ENCODE measurements at places on chromosomes 1 and 21.

GRCh38 chr1:194477908-194478307, 1291.5 kb upstream of the B3GALT2 start:
- no peak for DNase-seq

DNA sequence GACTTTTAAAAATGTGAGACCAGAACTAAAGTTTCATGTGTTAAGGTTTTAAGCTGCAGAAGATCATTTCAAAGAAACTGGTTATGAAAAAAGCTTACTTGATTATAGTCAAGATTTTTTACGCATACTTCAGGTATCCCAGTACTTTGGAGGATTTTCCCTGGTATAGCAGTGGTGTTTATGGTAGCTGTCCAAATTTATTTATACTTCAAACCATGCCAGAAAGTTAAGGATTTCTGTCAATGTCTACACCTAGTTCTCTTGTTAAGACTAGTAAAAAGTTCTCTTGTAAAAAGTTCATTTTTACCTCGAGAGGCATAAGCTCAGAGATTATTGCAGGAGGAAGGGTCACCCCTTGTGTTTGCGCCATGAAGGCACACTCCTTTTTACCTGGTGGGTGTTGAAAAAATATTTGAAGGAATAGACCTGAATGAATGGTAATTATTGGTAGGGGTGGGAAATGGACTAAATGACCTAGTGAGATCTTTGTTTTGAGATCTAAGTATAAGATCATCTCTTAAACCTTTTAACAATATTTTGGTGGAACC, 2.8 kb downstream of the DYRK1A start:
- DNase-seq = no peak

- no peak for DNase-seq
These were observed 558 bp upstream of the KIF21B start for GRCh38 chr1:201023920-201024624.

GRCh38 chr1:167137332-167137781, 43.5 kb downstream of the STYXL2 start:
- DNase-seq = no peak

DNA sequence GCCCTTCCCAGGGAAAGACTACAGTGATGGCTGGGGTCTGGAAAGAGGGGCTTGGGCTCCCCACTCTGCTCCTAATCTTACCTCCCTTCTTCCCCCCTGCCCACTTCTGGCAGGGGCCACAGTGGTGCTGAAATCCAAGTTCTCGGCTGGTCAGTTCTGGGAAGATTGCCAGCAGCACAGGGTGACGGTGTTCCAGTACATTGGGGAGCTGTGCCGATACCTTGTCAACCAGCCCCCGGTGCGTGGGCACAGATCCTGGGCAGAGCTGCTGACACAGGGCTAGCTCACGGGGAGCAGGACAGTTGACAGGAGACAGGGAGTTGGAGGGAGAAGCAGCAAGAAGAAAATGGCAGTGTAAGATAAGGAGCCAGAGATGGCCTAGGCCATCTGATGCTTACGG, 2.4 kb downstream of the SLC27A3 start:
- no peak for DNase-seq

DNA sequence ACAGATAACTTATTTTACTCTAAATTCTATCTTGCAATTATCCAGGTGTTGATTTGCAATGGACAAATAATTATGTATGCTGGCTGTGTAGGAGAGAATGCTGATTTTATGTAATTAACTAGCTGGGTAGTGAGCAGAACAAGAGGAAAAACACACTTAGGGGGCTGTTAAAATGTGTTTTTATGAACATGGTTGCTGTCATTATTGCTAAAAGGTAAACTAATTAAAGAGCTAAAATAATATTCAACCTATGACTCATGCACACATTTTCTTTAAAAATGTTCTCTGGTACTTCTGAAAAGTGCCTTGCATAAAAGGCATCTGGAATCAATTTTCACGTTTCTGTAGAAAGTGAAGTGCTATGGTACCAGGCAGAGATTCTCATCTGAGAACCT, 192.8 kb upstream of the C8B start:
- no peak for DNase-seq

DNA sequence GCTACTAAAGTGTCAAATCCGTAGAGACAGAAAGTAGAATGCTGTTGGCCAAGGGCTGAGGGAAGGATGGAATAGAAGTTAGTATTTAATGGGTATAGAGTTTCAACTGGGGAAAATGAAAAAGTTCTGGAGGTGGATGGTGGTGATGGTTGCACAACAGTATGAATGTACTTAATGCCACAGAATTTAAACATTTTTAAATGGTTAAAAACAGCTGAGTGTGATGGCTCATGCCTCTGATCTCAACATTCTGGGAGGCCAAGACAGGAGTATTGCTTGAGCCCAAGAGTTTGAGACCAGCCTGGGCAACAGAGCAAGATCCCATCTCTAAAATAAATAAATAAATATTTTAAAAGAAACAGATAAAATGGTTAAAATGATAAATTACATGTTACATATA, 44.5 kb downstream of the PIK3R3 start:
- DNase-seq = no peak

GRCh38 chr21:43719748-43720538, 1.0 kb downstream of the PDXK start:
- no peak for DNase-seq

DNA sequence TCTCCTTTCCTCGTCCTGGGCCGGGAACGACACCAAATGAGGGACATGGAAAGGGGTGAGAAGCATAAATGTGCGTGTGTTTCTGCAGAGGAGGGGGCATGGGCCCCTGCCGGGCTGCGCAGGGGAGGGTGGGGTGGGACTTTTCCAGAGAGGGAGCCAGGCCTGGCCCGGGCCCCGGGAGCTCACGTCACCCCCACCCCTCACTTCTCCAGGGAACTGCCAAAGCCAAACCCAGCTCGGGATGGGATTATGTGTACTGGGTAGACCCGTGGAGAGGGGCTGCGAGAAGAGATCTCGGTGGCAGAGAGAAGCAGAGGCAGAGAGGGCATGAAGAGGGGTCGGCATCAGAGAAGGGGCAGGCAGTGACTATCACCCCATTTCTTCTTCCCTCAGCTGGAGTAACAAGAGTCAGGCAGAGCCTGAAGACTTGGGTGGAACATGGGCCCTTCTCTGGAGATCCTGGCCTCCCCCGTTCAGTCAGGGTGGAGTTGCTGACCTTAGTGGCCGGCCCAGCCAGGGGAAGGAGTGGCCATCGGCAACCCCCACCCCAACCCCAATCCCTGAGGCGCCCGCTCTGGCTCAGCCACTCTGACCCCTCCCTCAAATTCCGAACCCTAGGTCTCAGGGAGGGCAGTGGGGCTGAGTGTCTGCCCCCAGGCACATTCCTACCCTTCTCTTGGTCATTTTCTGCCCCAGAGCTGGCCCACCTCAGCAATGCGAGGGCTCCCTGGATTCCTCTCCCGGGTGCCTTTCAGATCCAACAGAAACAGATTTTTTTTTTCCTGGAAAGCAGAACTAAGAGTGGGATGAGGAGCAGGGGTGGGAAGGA, 1.2 kb downstream of the ADAMTSL4 start:
- DNase-seq = no peak

DNA sequence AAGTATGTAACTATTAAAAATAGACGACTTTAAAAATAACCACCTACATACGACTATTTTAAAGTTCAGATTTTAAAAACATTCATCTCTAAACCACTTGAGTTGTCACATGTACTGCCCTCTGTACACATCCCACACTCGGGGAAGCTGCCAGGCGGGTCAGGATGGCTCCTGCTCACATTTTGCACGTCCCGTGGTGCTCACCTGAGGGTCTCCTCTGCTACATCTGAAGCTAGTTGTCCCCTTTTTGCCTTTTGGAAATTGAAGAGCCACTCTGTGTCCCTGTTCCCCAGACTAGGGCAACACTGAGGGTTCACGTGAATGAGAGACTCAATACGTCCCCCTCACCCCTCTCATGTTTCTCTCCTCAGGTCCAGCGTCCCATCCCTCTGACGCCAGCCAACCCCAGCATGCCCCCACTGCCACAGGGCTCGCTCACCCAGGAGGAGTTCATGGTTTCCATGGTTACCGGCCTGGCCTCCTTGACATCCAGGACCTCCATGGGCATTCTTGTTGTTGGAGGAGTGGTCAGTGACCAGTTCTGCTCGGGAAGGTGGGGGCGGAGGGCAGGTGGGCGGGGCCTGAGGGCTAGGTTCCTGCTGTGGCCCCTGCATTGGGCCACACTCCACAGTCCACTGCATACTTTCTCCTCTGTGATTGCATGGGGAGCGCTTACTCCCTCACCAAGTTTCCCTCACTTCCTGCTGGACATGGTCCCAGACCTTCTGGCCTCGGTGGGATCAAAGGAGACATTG, 13.0 kb upstream of the MIIP start:
- DNase-seq = no peak

DNA sequence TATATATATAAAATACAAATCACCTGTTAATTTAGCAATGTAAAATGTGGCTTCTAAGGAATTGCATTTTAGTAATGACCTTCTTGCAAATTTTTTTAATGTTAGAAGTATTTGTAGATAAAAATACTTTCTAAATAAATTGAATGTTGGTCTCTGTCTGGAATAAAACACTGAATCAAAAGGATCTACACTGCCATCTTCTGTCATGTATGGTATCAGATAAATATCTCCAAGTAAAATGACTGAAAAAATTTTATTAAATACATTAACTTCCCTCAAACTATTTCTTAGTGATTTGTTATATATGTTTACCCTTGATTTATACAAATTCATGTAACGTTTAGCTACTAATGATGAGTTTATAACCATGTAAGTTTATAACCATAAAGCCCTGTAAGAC, 2029.3 kb downstream of the MRPL39 start:
- no peak for DNase-seq

GRCh38 chr1:30452925-30453324, 270.5 kb downstream of the MATN1 start:
- no peak for DNase-seq

DNA sequence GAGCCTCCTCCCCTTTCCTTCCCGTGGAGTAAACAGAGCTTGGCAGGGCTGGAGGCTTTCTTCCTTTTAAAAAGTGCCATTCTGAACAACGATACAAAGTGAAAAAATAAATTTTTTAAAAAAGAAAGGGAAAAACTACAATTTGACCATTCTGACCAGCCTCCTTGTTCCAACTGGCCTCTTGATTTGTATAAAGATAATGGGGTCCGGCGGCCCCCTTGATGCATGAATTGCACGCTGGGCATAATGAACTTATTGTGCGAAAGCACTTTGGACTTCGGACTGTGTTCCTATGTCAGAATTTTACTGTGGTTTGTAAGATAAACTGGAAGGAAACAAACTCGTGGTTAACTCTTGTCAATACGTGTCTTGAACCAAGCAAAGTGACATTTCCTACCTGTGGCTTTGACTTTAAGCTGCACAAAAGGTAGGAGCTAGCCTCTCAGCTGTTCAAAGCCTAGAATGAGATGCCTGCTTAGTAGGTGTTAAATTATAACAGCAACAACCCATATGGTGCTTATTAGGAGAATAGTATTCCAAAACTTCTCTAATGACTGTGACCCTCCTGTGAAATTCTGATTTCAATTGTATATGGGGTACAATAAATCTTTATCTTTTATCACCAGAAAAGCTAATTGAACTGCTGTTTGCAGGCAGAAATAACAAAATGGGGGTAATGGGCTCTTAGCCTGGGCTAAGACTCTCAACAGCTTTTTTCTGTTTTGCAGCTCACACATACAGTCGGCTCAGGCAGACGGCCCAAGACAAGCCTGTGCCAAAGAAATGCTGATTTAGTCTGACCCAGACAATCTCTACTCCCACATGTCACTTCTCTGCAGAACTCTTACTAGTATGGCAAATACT, 9.3 kb downstream of the IRF2BP2 start:
- no peak for DNase-seq

GRCh38 chr1:15381805-15382204, 27.9 kb upstream of the EFHD2 start:
- DNase-seq = no peak

GRCh38 chr21:34805157-34805556, 136.4 kb downstream of the CLIC6 start:
- no peak for DNase-seq

DNA sequence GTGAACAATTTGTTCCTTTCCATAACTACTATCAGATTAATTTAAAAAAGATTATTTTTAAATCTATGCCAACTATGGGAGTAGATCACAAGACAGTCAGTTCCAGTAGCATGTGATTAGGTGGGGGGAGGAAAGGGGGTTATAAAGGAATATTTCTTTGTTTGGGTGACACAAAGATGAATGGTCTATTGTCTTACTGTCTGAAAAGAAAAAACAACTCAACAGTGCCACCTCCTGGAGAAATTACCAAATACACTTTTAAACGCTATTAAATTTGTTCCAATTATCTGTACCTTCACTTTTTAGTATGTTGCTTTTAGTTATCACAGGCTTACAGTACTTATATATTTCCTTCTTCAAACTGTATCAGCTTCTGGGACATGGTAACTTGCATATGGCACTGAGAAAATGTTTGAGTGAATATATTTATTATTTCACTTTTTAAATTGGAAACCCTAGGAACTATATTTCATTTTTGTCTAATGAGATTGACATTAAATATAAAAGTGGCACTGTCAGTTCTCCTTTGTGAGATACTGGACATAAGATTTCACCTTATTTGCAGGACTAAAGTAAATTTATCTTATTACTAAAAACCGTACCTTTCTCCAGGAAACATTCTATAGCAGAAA, 1.7 kb upstream of the SORT1 start:
- DNase-seq = no peak

GRCh38 chr1:227072991-227073390, 132.9 kb downstream of the COQ8A start:
- DNase-seq = no peak

DNA sequence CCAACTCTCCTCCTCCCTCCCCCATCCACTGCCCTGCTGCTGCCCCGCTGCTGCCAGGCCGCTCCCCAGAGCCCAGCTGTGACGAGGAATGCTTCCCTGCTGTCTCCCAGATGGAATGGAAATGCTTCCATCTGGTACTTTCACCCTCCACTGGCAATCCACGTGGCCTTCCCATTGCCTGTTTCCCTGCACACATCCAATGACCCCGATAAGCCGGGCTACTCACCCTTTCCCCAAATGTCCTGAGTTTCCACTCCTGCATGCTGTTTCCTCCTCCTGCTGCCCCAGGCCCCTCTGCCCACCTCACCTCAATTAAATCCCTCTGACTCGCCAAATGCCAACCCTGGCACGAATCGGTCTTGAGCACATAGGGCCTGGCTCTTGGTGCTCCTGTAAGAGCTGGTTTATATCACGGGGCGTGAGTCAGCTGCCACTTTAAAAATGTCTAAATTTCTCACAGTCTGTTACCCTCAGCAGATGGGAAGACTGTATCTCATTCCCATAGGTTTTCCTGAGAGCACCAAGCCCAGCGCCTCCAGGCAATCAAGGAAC, 36.4 kb downstream of the MRAP start:
- DNase-seq = no peak

GRCh38 chr1:42691157-42691498, 8.9 kb downstream of the YBX1 start:
- DNase-seq = no peak
